ENCODE measurements at places on chromosomes 6 and 20.

GRCh38 chr20:51350941-51351631 is 191.4 kb downstream of the NFATC2 start:
- DNase-seq, result no peak

DNA sequence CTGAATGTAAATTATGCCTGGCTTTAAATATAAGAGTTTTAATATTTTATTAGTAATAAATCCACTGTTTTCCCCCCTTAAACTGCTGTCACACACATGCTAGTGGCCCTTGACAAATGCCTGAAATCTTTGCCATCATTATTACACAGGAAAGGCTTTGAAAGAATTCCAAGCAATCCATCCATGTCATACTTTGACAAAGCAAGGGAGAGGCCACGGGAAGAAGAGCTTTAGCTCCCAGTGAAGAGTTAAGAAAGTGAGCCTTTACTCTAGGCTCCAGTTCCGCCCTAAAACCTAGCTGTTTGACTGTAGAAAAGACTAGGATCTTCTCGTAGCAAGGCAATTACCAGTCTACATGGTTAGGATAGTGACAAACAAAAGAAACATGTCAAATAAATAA is 147.9 kb downstream of the GMDS start:
- no peak for DNase-seq

- no peak for DNase-seq
These were observed 123.3 kb downstream of the KIF13A start for GRCh38 chr6:17863901-17864754.

GRCh38 chr20:22052025-22052650 is 346.7 kb downstream of the PAX1 start:
- no peak for DNase-seq

DNA sequence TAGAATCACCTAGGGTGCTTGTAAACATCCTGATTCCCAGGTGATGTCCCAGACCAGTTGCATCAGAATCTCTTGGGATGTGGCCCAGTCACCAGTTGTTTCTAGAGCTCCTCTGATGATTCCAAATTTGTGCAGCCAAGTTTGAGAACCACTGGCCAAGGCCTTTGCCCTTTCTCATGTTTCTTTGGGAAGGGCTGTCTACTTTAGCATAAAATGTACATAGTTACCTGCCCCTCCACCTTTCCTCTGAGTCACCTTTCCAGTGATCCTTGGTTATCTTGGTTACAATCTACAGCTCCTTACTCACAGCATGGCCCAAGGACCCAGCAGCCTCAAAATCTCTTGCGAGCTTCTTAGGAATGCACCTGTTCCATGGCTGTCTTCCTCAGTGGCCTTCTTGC is 266.4 kb upstream of the PRND start:
- no peak for DNase-seq

DNA sequence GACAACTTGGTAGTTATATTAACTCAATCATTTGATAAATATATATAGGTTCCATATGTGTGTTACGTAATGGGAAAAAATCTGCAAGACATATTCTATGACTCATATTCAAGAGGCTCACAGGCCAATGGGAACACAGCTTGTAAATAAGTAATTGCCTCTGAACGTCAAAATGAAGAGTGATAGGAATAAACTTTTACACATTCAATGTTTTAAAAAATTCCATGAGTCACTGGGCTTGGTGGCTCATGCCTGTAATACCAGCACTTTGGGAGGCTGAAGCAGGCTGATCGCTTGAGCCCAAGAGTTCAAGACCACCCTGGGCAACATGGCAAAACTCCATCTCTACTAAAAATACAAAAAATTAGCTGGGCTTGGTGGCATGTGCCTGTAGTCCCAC is 209.4 kb upstream of the MCHR2 start:
- no peak for DNase-seq
